ENCODE measurements at places on chromosomes 6 and 20.

DNA sequence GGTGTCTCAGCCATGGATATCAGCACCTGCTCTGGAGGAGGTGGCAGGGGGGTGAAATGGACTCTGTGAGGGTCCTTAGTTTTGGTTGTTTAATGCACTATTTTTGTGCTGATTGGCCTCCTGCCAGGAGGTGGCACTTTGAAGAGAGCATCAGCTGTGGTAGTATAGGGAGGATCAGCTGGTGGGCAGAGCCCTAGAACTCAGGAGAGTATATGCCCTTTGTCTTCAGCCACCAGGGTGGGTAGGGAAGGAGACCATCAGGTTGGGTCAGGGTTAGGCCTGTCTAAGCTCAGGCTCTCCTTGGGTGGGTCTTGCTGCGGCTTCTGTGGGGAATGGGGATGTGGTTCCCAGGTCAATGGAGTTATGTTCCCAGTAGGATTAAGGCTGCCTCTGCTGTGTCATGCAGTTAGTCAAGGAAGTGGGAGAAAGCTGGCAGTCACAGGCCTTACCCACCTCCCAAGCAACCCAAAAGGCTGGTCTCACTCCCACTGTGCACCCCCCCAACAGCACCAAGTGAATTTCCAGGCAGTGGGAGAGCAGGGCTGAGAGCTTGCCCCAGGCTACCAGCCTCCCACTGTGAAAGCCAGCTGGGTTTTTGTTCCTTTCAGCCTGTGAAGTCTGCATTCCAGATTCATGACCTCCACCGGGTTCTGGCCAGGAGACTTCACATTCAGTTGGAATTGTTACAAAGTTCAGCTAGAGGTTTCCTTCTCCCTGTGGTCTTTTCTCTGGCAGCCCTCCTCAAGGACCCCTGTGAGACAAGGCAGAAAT is 5.7 kb upstream of the OSTM1 start:
- DNase-seq = peak; percentile 67

GRCh38 chr20:21714297-21715192 is 9.1 kb downstream of the PAX1 start:
- no peak for DNase-seq

DNA sequence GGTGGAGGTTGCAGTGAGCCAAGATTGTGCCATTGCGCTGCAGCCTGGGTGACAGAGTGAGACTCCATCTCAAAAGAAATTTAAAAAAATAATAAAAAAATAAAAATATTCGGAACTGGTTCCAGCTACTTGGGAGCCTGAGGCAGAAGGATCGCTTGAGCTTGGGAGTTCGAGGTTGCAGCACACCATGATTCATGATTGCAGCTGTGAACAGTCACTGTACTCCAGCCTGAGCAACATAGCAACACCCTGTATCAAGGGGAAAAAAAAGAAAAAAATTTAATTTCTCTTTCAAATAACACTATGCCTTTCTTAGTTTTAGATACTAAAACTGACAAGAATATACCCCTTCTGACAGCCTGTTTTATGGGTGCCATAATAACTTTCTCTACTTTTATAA is 10.5 kb downstream of the KDM1B start:
- no peak for DNase-seq

DNA sequence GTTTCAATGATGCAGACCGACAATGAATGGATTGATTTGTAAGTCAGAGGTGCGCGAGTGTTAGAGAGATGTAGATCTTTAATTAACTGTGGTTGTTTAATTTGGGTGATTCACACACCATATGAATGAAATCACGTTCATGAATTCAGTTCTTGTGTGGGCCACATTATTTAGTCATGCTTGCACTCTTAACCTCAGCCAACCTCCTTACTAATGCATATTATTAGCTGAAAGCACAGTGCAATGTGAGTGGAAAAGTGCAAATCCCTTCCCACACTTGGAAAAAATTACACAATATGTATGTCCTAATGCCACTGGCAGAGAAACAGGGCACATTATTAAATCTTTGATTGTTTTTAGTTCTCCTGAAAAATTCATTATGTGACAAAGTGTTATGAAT is 512.5 kb downstream of the BCKDHB start:
- peak; percentile 55 for DNase-seq

GRCh38 chr6:52261229-52261628 is 16.9 kb upstream of the IL17F start:
- DNase-seq = peak; percentile 78

- DNase-seq = peak; percentile 64
Observed at GRCh38 chr20:64188682-64189529, 24.7 kb downstream of the MYT1 start.

- no peak for DNase-seq
Observed at GRCh38 chr6:137792160-137793033, 74.7 kb upstream of the TNFAIP3 start.

DNA sequence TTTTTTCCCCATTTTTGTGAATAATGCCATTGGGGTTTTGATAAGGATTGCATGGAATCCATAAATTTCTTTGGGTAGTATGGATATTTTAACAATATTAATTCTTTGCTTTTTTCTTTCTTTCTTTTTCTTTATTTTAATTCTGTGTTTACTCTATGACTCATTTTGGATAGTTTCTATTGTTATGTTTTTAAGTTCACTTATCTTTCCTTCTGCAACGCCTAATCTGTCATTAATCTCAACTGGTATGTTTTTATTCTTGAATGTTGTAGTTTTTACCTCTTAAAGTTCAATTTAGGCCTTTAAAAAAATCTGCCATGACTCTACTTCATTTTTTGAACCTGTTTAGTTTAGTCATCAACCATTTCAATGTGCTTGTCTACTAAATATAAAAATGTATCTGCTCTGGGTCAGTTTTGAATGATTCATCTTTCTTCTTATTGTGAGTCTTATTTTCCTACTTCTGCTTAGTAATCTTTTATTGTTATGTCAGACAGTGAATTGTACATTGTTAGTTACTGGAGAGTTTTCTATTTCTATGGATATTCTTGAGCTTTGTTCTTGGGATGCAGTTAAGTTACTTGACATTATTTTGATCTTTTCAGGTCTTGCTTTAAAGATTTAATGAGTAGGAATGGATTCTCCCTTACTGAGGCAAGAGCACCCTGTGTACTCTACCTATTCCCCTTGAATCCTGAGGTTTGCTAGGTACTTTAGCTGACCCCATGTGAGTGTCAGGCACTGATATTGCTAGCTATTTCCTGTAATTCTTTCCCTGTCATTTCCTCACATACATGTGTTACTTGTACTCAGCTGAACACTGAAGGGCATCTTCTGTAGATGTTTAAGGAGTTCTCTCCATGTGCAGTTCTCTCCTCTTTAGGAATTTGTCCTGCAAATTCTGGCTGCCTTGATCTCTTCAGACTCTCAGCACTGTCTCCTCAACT is 104.2 kb downstream of the TFAP2B start:
- DNase-seq = no peak

DNA sequence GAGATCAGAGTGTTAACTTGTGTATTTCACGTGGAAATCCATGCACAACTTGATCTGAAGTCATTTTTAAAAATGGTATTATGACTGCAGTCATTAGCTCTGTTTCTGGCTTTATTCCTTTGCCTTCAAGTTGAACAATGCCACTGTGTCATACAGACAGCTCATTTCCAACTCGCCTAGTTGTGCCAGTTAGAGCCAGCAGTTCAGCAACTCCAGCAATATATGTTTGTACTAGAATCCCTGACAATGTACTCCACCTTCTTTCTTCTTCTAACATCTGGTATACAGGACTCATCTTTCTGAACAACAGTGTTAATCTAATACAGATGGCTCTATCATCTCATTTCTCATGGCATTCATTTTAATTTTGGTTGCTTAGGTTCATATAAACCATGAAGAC is 418.3 kb upstream of the POU3F2 start:
- no peak for DNase-seq

DNA sequence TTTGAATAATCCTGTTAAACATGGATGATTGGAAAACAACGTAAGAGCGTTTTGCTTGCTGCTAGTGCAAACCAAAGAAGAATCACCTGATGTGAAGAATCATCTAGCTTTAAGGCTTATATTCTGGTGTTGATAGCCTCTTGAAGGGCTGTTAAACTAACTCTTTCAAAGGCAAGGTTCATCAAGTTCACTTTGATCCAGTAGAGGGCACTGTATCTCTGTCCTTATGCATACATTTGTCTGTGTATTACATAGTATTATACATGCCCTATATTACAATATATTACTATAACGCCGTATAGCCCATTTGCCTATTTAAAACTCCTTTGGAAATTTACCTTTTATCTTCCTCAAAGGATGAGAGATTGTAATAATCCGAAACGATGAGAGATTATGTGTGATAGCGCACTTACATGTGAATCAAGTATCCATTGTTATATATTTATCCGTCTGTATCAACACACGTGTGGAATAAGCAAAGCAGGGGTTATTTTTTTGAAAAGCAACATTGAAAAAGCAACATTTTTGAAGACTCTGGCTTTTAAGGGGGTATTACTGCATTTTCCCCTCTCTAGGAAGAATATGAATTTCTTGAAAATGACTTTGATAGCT is 50.8 kb upstream of the NRN1 start:
- DNase-seq = peak; percentile 37

GRCh38 chr6:1739680-1740079 is 130.0 kb downstream of the FOXC1 start:
- no peak for DNase-seq

DNA sequence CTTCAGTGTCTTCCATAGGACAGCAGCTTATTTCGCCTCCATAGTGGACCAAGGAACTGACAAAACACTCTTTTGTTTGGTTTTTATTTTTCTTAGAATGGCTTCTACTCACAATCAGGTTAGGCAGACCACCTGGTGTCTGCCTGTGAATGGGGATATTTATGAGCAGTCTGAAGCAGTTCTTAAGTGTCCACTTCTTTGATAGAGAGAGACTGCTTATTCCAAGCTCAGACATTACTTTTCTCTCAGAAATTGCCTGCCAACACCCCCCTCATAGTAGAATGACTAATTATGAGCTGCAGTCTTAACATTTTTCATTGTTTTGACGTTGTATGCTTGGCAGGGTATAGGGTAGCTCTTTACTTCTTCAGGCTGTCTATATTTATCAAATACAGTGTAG is 174.7 kb downstream of the ZFAND3 start:
- DNase-seq = peak; percentile 63

GRCh38 chr6:149216459-149216858 is 101.1 kb upstream of the TAB2 start:
- DNase-seq = no peak

GRCh38 chr20:6575912-6576401 is 191.5 kb upstream of the BMP2 start:
- no peak for DNase-seq

- DNase-seq = no peak
Observed at GRCh38 chr6:142165227-142165626, 18.2 kb downstream of the VTA1 start.

DNA sequence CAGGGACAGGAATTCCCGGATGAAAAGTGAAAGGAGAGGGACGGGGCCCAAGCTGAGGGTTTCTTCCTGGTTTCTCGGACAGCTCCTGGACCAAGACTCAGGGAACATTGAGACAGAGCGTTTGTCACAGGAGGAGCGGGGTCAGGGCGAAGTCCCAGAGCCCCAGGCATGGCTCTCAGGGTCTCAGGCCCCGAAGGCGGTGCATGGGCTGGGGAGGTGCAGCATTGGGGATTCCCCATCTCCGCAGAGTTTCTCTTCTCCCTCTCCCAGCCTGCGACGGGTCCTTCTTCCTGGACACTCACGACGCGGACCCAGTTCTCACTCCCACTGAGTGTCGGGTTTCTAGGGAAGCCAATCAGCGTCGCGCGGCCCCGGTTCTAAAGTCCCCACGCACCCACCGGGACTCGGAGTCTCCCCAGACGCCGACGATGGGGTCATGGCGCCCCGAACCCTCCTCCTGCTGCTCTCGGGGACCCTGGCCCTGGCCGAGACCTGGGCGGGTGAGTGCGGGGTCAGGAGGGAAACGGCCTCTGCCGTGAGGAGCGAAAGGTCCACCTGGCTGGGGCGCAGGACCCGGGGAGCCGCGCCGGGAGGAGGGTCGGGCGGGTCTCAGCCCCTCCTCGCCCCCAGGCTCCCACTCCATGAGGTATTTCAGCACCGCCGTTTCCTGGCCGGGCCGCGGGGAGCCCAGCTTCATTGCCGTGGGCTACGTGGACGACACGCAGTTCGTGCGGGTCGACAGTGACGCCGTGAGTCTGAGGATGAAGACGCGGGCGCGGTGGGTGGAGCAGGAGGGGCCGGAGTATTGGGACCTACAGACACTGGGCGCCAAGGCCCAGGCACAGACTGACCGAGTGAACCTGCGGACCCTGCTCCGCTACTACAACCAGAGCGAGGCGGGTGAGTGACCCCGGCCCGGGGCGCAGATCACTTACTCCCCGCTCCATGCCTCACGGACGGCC is 54.6 kb upstream of the POLR1H start:
- no peak for DNase-seq

- DNase-seq = no peak
Observed at GRCh38 chr6:169912266-169913095, 161.1 kb downstream of the ERMARD start.

DNA sequence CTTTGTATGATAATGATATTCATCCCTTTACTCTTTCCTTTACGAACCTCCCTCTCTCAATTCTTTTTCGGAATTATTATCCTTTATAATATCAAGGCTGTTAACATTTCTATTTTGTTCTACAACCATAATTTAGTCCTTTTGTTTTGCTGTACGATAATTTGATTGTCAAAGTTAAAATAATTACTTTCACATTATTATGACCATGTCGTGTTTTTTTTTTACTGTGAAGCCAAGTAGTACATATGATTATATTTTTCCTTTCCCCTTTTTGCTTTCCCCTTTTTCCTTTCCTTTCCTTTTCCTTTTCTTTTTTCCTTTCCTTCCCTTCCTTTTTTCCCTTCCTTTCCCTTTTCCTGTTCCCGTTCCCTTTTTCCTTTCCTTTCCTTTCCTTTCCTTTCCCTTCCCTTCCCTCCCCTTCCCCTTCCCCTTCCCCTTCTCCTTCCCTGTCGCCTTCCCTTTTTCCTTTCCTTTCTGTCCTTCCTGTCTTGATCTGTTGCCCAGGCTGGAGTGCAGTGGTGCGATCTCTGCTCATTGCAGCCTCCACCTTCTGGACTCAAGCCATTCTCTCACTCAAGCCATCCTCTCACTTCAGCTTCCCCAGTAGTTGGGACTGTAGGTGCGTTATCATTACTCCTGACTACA is 19.5 kb downstream of the CD2AP start:
- no peak for DNase-seq

GRCh38 chr20:10369723-10370090 is 64.3 kb downstream of the MKKS start:
- DNase-seq = peak; percentile 49

GRCh38 chr6:157380458-157380778 is 572 bp upstream of the ZDHHC14 start:
- DNase-seq = no peak

- DNase-seq = no peak
Observed at GRCh38 chr6:120320481-120321162, 971.1 kb upstream of the MAN1A1 start.

DNA sequence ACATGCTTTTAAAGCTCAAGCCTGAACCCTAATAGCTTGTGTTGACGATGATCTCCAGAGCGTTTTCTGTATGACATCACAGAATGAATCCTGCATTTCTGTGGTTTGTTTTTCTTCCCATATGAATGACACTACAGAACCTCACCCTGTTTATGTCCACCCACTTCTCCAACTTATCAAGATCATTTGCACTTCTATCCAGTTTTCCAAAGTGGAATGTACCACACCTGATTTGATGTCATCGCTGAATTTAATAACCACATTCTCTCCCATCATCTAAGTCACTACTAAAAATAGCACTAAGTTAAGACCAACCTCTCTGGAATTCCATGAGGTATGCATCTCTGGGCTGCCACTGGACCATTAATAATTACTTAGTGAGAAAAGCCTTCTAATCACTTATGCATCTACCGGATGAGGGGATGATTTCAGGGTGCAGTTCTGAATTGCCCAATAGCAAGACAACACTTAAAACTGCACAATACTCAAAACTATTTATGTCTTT is 33.3 kb upstream of the CITED2 start:
- peak; percentile 87 for DNase-seq

GRCh38 chr20:37426106-37426505 is 80.2 kb downstream of the SRC start:
- no peak for DNase-seq

Measured in ELR (cell line).